SHP77 (cell line): ENCODE measurements at places on chromosomes 6 and 20.

DNA sequence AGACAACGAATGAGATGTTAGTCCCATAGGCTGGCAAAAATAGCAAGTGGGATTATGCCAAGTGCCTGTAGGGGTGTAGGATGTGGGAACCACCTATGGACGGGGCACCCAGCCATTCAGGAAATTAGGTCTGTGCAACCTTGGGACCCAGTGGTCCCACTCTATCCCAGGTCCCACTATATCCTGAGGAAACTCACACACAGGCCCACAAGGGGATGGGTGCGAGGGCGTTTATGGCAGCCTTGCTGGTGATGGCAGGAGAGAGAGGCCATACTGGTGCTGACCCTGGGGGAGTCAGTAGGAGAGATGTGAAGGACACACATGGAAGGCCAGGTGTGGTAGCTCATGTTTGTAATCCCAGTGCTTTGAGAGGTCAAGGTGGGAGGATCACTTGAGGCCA, 163.6 kb downstream of the EYA2 start:
- DNase-seq = no peak

GRCh38 chr20:52405417-52405816, 213.8 kb upstream of the ZFP64 start:
- DNase-seq = no peak

DNA sequence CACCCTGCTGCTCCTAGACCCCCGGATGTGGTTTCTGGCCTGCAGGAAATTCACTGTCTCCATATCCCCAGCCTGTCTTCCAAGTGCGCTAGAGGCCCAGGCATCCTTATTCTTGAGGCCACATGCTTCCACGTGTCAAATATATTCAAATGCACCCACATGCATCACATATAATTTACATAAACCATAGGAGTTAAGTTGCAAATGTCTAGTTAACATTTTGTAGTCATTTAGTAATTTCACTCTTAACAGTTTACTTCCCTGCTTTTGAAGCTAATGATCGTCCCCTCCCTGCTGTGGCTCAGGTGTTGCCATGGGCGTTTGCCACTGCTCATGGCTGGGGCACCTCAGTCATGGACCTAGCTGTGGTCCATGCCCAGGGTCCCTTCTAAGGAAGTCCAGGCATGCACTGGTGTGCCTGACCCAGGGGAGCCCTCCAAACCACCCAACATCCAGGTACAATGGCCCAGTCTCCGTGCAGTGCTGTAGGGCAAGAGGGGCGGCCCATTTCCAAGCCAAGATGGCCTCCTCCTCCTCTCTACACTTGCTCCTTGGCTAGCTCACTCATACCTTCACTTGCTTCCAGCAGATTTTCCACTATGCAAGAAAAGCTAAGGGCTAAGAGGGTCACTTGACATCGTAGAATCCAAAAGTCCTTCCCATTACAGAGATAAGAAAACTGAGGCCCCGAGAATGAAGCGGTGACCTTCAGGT, 42.4 kb downstream of the FGD2 start:
- no peak for DNase-seq

GRCh38 chr20:44023515-44024371, 109.1 kb downstream of the TOX2 start:
- DNase-seq = peak; percentile 61

DNA sequence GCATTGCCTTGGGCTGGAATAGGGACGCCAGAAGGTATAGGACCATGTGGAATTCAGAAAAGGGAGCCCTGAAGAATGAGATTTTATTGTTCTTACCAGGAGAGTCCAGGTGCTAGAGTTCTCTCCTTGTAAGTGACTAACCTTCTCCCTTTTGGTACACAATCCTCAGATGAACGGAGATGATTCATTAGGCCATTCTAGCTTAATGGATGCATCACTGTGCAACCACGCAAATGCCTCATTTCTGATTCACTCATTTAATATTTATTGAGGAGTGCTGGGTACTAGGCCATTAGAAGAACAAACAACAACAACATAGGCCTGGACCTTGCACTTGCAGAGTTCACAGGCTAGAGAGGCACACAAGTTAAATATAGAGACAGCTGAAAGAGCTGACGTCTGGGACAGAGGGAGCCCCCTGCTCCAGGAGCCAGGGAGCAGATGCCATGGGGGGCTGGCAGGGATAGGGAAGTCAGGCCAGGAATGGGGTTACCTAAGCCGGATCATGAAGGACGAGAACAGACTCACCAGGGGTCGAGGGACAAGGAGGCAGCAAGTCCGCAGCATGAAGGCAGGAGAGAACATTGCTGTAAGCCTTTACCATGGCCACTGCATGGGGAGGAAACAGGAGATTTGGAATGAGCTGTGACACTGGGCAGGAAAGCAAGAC, 179.5 kb upstream of the AKAP12 start:
- DNase-seq = no peak

GRCh38 chr6:166075186-166075585, 92.5 kb downstream of the TBXT start:
- DNase-seq = no peak

- no peak for DNase-seq
Observed at GRCh38 chr6:36075656-36076055, 48.0 kb downstream of the MAPK14 start.

- no peak for DNase-seq
Observed at GRCh38 chr6:148272597-148272996, 70.0 kb upstream of the SASH1 start.

GRCh38 chr6:152595499-152595898, 41.7 kb downstream of the SYNE1 start:
- DNase-seq = no peak

- no peak for DNase-seq
Observed at GRCh38 chr20:59678288-59678687, 73.9 kb downstream of the PHACTR3 start.
